Osteoblast (primary cell): ENCODE measurements at places on chromosomes 12 and 14.

DNA sequence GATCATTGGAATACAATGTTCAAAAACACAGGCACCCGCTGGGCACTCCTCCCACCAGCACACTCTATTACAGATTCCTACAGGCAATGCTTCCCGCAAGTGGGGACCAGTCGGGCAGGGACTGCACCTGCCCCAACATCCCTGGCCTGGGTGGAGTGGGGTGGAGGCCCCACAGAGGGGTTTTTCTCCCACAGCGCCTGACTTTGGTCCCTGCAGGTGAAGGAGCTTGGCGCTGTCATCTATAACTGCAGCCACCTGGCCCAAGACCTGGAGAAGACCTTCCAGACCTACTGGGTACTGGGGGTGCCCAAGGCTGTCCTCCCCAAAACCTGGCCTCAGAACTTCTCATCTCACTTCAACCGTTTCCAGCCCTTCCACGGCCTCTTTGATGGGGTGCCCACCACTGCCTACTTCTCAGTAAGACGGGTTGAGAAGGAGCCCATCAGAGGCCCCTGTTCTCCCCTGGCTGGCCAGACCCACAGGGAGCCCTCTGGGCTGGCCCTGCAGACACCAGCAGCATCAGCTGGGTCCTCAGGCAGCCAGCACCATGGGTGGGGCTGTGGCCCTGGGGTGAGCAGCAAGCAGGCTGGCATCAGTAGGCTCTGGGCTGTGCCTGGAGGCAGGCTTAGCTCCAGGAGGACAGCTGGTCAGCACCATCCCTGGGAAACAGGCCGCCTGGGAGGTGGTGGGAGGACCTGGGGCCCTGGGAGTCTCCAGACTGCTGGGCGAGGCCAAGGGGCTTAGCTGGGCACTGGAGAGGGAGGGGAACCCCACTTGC, 6.0 kb downstream of the PLD4 start:
- peak; percentile 88 for DNase-seq

- no peak for DNase-seq
These were observed 50.3 kb downstream of the IRAK3 start for GRCh38 chr12:66239295-66239694.

GRCh38 chr12:25151476-25151875, 43.5 kb downstream of the DNAI7 start:
- DNase-seq, result peak; percentile 86

DNA sequence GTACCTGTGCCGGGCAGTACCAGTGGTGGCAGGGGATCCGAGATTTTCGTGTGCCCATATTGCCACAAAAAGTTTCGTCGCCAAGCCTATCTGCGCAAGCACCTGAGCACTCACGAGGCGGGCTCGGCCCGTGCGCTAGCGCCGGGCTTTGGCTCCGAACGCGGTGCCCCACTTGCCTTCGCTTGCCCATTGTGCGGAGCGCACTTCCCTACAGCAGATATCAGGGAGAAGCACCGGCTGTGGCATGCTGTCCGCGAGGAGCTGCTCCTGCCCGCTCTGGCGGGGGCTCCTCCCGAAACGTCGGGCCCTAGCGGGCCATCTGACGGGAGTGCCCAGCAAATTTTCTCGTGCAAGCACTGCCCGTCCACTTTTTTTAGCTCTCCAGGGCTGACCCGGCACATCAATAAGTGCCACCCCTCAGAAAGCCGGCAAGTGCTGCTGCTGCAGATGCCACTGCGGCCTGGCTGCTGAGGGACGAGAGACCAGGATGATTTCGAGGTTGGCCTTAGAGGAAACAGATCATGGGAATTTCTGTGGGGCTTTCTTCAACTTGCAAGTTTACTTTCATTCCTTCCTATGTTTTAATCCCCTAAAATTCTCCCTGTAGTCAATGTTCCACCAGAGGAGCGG, 1.6 kb downstream of the INSM2 start:
- peak; percentile 27 for DNase-seq

DNA sequence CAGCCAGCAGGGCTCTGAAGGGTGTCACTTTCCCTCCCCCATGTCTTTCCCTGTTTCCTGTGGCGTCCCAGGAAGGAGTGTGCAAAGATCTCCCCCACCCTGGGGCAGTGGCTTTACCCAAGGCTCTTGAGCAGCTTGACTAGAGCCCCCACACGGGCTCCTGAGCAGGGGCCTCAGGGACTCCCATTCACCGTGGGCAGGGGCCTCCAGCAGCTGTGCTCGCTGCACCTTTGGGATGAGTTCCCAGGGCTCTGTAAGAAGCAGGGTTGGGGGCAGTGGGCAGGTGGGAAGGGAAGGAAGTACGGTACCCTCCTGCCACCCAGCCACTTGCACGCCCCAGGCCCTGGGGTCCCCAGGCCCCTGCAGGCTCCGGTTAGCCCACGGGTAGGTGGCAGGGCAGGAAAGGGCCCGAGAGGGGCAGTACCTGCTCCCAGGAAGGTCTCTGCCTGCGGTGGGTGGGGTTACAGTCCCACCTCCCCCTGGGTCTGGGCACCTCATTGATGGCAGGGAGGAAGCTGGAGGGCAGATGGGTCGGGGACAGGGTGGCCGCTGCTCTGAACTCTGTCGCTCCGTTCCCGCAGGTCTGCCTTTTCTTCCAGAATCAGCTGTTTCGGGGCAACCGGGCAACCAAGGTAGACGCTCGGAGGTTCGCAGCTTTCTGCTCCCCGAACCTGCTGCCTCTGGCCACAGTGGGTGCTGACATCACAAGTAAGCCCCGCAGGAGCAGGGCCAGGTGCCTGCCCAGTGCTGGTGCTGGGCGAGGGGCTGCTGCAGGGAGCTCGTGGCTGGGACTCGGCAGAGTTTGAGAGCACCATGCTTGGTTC, 13.0 kb downstream of the ASPG start:
- DNase-seq, result peak; percentile 84
